ENCODE measurements at places on chromosomes 12 and 14.
A peak's percentile ranks its signal among the peaks of the same experiment; 100 is the strongest.

DNA sequence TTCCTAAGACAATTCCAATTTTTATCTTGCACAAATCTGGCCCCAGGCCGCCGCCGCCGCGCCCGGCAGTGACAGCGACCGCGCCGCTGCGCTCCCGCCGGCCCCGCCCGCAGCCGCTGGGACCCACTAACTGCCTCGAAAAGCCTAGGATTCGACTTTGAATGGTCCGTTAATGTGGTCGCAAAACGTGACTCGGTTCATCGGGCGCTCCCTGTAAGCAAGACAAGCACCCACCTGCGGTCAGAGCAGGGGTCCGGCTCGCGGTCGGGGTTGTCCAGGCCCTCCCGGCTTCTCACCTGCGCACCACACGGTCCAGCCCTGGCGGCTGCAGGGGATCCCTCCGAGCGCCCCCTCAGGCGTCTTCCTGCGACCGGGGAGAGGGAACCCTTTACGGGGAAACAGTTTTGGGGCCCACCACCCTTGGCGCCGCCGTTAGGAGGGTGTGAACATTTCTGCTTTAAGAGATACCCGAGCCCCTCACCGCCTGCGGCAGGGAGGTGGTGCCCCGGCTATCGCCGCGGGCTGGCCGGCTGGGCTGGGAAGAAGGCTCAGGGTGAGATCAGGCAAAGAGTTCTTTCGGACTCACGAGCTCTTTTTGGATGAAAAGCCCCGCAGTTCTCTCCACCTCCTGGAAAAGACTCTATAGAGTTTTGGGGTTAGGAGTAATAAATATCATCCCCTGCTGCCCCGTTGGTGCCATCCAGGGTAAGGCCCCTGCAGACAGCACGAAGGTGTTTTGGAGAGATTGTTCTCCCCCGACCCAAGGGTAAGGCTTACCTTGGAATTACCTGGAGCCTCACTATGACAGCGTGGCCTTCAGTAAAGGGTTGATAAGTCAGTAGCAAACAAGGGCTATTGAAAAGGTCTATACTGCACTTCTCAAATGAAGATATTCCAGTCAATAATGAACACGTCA is 13.6 kb upstream of the FOXJ2 start:
- DNase-seq = no peak

DNA sequence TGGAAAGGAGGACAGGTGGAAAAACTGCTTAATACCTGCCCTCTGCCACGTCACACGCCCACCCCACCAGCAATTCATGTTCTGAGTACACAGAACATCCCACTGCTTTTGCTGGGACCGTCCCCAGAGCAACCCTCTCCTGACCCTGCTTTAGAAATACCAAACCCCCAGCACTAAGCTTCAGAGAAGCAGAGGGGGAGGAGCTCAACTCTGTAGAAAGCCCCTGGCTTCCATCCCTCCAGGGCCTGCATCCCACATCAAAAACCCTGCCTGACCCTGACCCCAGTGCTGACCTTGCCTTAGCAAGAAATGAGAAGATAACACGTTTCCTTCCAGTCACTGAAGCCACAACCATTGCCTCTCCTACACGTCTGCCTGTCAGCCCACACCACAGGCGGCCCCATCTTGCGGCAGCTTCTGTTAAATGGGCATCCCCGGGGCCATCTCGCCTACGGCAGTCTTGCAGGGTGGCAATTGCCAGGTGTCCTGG is 19.7 kb downstream of the VDR start:
- DNase-seq = no peak

GRCh38 chr12:79402606-79403005 is 288.2 kb downstream of the PAWR start:
- no peak for DNase-seq

- DNase-seq = no peak
Observed at GRCh38 chr12:53324113-53324778, 2.8 kb upstream of the AAAS start.

- peak; percentile 80 for DNase-seq
Observed at GRCh38 chr12:6867413-6868210, at the start of gene TPI1. Gene TPI1, plus strand, starts transcription at chr12:6867531. Its CDS starts 36 bp downstream, at chr12:6867567.

DNA sequence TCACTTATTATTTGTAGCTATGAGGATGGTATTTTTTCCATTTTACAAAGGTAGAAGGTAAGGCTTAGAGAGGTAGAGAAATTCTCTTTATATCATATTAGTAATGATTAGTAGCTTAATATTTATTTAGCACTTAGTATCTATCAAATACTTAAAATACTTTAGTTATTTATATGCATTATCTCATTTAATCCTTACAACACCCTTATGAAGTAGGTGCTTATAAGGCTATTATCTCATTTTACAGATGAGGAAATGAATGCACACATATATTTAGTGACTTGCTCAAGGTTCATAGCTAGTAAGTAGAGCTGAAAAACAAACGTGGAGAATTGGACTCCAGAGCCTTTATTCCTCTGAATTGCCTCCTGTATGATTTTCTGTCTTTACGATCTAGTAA is 11.0 kb downstream of the RAB5B start:
- DNase-seq = no peak

- DNase-seq = no peak
Observed at GRCh38 chr12:72273499-72273837, 1.3 kb downstream of the TRHDE start.

DNA sequence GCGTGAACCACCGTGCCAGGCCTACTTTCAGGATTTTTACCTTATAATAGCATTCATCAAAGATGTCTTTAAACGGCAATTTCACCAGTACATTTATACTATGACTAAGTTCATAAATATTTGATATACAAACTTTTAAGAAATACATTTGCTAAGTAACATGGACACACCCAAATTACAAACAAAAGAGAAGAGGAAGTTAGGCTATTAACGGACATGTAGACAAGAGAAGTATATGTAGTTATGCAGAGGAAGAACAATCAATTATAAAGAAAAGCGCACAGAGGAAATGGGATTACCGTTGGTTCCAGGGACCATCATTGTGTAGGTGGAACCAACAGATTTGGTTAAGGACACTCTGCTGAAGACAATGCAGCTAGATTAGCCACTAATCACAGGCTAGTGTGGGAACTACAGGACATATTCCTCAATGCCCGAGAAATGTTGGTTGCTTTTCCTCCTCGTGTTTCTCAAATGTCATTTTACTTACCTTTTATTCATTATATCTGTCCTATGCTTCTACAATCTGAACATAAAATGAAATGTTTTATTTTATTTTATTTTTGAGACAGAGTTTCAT is 24.0 kb upstream of the PKP2 start:
- DNase-seq = no peak

DNA sequence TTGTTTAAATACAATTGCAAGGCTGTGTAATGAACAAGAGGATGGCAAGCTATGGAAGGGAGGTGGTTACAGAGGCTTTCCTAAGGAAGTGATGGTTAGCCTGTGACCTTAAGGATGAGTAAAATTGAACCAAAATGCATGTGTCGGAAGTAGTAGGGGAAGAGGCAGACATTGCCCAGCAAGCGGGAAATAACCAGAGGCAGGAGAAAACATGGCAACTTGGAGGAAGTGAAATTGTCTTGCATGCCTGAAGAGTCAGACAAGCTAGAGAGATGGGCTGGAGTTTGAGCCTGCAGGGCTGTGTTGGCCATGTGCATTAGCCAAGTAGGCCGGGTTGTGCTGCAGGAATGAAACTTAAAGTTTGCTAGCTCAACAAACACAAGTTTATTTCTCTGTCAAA is 96.2 kb downstream of the BTG1 start:
- no peak for DNase-seq

GRCh38 chr12:89162589-89163261 is 189.6 kb downstream of the DUSP6 start:
- no peak for DNase-seq

DNA sequence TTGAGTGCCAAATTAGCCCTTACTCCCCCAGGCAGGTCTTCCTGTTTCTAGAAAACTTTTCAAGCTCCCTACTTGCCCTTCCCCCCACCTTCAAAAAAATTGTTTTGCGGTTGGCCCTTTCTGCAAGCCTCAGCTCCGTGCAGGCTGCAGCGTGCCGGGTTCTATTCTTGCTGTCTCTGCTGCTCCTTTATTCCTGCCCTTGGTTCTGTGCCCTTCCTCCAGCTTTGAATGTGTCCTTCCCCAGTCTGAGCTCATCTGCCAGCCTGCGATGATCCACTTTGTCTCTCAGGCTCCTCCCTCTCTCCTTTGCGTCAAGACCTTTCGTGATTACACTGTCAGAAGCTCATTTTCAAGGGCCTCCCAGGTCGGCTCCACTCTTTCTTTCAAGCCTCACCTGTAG is 98.6 kb downstream of the IRF2BPL start:
- DNase-seq = no peak

DNA sequence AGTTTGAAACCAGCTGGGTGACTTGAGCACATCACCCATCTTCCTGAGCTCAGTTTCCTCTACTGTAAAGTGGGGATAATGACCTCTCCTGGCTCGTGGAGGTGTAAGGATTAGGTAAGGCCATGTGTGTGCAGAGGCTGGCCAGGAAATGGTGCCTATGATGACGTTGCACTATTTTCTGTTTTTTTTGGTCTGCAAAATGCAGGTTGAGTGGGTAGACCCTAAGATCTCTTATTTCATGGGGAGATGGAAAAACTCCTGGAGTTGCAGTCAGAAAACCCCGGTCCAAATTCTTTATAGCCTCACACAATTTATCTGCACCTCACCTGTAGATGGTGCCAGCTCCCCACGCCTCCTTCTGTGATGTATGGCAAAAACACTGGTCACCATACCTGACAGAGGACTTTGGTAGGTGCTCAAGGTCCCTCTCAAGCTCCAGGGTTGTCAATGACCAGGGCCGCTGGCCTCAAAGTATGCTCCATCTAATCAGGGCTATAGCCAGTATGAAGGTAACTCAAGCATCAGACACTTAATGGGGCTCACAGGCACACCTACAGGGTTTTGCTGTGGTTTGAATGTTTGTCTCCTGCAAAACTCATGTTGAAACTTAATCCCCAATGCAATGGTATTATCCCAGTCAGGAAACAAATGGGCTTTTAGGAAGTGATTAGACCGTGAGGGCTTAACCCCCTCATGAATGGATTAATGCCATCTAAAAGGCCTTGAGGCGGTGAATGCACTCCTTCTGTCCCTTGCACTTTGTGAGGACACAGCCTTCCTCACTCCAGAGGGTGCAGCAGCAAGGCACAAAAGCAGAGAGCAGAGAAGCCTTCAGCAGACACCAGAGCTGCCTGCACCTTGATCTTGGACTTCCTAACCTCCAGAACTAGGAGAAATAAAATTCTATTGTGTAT is 17.6 kb downstream of the C14orf132 start:
- no peak for DNase-seq

DNA sequence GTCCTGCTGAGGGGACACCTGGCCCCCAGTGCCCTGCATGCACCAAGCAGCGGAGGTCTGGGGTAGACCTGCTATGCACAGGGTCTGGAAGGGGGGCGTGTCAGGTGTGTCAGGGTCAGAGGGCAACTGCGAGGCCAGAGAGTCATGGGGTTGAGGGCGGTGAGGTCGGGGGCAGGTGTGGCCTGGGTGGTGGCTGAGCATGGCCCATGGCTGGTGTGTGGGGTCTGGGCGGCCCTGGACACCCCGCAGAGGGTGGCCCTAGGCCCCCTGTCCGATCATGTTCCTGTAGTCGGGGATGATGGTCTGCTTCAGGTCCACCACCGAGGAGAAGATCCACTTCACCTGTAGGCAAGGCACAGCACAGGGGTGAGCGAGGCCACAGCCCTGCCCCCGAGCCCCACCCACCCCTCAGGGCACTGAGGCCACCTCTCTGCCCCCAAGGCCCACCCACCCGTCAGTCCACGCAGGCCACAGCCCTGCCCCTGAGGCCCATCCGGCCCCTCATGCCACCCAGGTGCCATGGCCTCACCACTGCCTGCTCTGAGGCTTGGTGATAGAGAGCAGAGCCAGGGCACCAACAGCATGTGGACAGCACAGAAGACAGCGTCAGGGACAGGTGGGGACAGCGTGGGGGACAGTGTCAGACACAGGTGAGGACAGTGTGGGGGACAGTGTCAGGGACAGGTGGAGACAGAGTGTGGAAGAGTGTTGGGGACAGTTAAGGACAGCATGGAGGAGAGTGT is 211.3 kb downstream of the TMEM121 start:
- no peak for DNase-seq

DNA sequence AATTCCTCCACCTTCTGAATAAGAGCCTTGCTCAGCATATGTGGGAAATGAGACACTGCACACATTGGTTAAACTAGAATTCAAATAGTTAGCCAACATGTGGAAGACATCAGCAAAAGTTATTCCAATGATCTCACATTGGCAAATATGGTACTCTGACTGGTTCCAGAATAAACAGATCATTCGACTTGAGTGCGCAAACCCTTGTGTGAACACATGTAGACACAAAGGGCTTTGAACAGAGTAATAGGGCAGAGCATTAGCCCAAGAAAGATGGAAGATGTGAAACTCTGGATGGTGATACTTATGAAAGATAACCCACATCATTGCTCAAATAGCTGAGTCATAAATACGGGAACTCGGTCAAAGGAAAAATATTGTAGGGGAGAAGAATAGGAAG is 1133.4 kb upstream of the SEL1L start:
- no peak for DNase-seq

- DNase-seq = no peak
Observed at GRCh38 chr14:70080076-70080475, 108.7 kb downstream of the SLC8A3 start.
